Activated naive CD4-positive, alpha-beta T cell treated with anti-CD3 and anti-CD28 coated beads for 36 hours (primary cell): ENCODE measurements at places on chromosomes 6 and 20. TPM values are rescaled to one million over a fixed set of nuclear protein-coding genes. Genes with fewer than 3 reads are reported as not detected.

- H3K4me3 ChIP-seq, result no peak overlapping the region
- no peaks in the 10 kb centered on the region for H3K27me3 ChIP-seq
- H3K27ac ChIP-seq, result no peak overlapping the region
- DNase-seq, result no peak
- no peaks in the 10 kb centered on the region for H3K36me3 ChIP-seq
These were observed 316.6 kb downstream of the RFPL4B start for GRCh38 chr6:112663698-112664097.

DNA sequence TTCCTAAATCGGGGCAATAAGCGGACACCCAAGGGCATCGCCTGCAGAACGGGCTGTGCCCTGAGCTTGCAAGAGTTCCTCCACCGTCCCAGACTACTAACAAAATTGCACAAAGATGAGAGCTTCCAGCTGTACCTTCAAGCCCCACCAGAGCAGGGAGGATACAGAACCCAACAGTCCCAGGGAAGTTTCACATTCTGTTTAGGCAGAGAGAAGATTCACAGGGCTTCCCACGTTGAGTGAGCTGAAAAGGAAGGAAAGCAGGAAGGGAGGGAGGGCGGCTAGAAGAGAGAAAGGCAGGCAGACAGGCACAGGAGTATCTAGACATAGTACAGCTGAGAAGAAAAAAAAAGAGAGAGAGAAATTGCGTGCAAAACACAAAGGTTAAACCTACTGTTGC, 112.6 kb upstream of the AFDN start:
- no peak overlapping the region for H3K27ac ChIP-seq
- DNase-seq, result no peak
- H3K27me3 ChIP-seq, result peaks cover 64% of the 10 kb centered on the region
- peaks cover under 1% of the 10 kb centered on the region for H3K4me1 ChIP-seq

GRCh38 chr6:163738725-163739407, 324.3 kb downstream of the QKI start:
- no peaks in the 10 kb centered on the region for H3K36me3 ChIP-seq
- no peaks in the 10 kb centered on the region for H3K4me1 ChIP-seq
- H3K27me3 ChIP-seq, result peaks cover 2% of the 10 kb centered on the region
- no peak overlapping the region for H3K27ac ChIP-seq
- DNase-seq, result no peak

GRCh38 chr6:167426651-167427050, 101.8 kb downstream of the TTLL2 start:
- H3K4me3 ChIP-seq, result no peak overlapping the region
- DNase-seq, result no peak
- no peak overlapping the region for H3K27ac ChIP-seq
- no peaks in the 10 kb centered on the region for H3K36me3 ChIP-seq

DNA sequence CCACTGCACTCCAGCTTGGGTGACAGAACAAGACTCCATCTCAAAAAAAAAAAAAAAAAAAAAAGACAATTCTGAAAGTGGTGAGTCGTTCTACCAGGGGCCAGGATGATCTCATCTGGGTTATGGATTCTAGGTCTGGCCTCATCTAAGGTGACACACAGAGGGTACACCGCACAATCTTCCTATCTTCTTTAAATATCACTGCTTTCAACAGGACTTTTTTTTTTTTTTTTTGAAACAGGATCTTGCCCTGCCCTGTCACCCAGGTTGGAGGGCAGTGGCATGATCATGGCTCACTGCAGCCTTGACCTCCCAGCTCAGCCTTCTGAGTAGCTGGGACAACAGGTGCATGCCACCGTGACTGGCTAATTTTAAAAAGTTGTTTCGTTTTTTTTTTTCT, 67.7 kb downstream of the SLC16A10 start:
- no peak overlapping the region for H3K27ac ChIP-seq
- H3K4me1 ChIP-seq, result peaks cover 39% of the 10 kb centered on the region
- H3K27me3 ChIP-seq, result no peaks in the 10 kb centered on the region
- H3K36me3 ChIP-seq, result peaks cover 5% of the 10 kb centered on the region
- no peak overlapping the region for H3K4me3 ChIP-seq

- no peak overlapping the region for H3K27ac ChIP-seq
- H3K4me3 ChIP-seq, result no peak overlapping the region
- H3K27me3 ChIP-seq, result no peaks in the 10 kb centered on the region
- no peaks in the 10 kb centered on the region for H3K4me1 ChIP-seq
These were observed 511.8 kb downstream of the LMBRD1 start for GRCh38 chr6:69285054-69285453.

GRCh38 chr6:138527411-138528088, 28.3 kb upstream of the NHSL1 start:
- H3K27ac ChIP-seq, result no peak overlapping the region
- no peak for DNase-seq
- no peaks in the 10 kb centered on the region for H3K36me3 ChIP-seq
- no peak overlapping the region for H3K4me3 ChIP-seq
- peaks cover 3% of the 10 kb centered on the region for H3K27me3 ChIP-seq
- no peaks in the 10 kb centered on the region for H3K4me1 ChIP-seq

GRCh38 chr20:45971675-45972499, at the start of gene ZNF335:
Gene ZNF335 (minus strand): TSS chr20:45972203. CDS start chr20:45971410, 793 bp downstream.
- peak within 1 kb of the TSS; percentile 100 for H3K27ac ChIP-seq
- peak within 1 kb of the TSS; percentile 93 for H3K4me3 ChIP-seq
- peak; percentile 93 for DNase-seq
- H3K4me1 ChIP-seq, result peaks cover 16% of the 10 kb centered on the region

DNA sequence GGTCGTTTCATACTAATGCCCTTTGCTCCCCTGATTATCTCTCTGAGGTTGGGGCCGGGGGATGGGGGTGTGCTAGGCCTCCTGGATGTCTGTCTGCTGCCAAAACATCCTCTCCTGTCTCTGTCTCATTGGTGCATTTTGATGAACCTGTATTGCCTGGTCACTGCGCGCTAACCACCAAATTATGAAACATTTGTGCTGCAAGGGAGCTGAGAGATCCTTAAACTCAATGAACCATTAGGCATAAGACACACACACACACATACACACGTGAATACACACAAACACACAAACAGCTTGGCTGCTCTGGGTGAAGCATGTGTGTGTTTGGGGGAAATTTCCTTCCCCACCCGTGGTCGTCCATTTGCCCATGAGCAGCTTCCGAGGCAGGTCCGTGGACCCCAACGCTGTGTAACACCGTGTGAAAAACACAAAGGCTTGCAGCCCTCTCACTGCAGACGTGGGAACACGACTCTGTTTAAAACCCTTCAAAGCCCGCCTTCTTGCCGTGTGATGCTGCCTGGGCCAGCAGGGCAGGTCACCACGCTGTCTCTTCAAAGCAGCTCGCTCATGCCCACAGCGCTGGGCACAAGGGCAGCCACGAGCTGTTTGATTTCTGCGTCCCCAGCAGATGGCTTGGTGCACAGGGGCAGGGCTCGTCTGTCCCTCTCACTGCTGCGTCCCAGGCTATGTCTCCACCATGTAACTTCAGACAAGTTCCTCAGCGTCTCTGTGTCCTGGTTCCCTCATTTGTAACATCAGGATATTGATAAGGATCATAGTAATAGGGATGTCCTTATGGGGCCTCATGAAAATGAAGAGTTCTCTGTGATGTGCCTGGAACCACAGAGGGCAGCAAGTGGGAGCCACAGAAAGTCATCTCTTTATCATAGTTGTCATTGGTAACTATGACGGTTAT, 96.8 kb downstream of the CDH26 start:
- DNase-seq, result no peak
- H3K36me3 ChIP-seq, result no peaks in the 10 kb centered on the region
- peaks cover 43% of the 10 kb centered on the region for H3K4me1 ChIP-seq

GRCh38 chr6:151870375-151870774, 62.9 kb downstream of the ESR1 start:
- H3K36me3 ChIP-seq, result no peaks in the 10 kb centered on the region
- H3K27ac ChIP-seq, result no peak overlapping the region
- no peaks in the 10 kb centered on the region for H3K4me1 ChIP-seq
- H3K4me3 ChIP-seq, result no peak overlapping the region

- no peak overlapping the region for H3K27ac ChIP-seq
- no peaks in the 10 kb centered on the region for H3K36me3 ChIP-seq
- H3K4me3 ChIP-seq, result no peak overlapping the region
- H3K4me1 ChIP-seq, result no peaks in the 10 kb centered on the region
- H3K27me3 ChIP-seq, result peaks cover 15% of the 10 kb centered on the region
These were observed 65.0 kb upstream of the MOCS1 start for GRCh38 chr6:39999006-39999867.

DNA sequence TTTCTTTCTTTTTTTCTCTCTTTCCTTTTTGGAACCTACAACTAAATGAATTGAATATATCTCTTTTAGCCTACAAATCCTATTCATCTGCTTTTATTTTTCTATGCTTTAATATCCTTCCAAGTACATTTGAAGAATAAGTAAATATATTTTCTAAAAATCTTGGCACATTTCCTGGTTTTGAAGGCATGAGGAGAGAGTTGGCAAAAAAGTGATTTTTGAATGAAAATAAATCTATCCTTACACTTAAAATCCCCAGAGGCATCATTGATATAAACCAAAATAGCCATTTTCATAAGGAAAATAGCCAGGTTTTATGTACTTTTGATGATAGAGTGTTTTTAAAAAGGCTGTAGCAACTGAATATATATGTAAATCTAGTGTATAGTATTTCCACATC, 69.0 kb downstream of the SAMD5 start:
- H3K36me3 ChIP-seq, result no peaks in the 10 kb centered on the region
- no peaks in the 10 kb centered on the region for H3K4me1 ChIP-seq
- H3K27me3 ChIP-seq, result peaks cover 16% of the 10 kb centered on the region
- no peak for DNase-seq
- no peak overlapping the region for H3K27ac ChIP-seq

DNA sequence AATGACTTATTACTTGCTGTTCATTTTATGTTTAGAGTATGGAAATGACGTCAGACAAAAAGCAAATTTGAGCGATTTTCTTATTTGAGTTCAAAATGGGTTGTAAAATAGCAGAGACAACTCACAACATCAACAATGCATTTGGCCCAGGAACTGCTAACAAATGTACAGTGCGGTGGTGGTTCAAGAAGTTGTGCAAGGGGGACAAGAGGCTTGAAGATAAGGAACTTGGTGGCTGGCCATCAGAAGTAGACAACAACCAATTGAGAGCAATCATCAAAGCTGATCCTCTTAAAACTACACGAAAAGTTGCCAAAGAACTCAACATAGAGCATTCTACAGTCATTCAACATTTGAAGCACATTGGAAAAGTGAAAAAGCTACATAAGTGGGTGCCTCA, 43.8 kb downstream of the REV3L start:
- H3K4me1 ChIP-seq, result peaks cover 28% of the 10 kb centered on the region
- H3K27me3 ChIP-seq, result no peaks in the 10 kb centered on the region
- peaks cover 14% of the 10 kb centered on the region for H3K36me3 ChIP-seq
- H3K4me3 ChIP-seq, result no peak overlapping the region
- H3K27ac ChIP-seq, result no peak overlapping the region

DNA sequence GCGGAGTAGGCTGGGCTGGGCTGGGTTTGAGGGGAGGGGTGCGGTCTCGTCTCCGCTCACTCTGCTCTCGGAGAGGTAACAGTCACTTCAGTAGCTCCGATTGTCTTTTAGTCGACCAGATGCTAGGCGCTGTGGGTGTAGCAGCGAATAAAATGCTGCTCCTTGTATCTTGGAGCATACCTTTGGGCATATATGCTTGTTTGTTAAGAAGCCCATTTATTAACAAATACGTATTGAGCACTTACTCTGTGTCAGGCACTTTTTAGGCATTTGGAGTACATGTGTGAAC, 545 bp downstream of the ACTR5 start:
- no peaks in the 10 kb centered on the region for H3K27me3 ChIP-seq
- H3K4me3 ChIP-seq, result peak overlapping the region; percentile 97
- peaks cover 15% of the 10 kb centered on the region for H3K4me1 ChIP-seq
- peak overlapping the region; percentile 82 for H3K27ac ChIP-seq
- peaks cover 8% of the 10 kb centered on the region for H3K36me3 ChIP-seq
- DNase-seq, result peak; percentile 70

- H3K27ac ChIP-seq, result no peak overlapping the region
- no peaks in the 10 kb centered on the region for H3K4me1 ChIP-seq
- no peak overlapping the region for H3K4me3 ChIP-seq
- no peak for DNase-seq
- H3K36me3 ChIP-seq, result no peaks in the 10 kb centered on the region
- H3K27me3 ChIP-seq, result peaks cover 8% of the 10 kb centered on the region
These were observed 67.8 kb downstream of the ENPP1 start for GRCh38 chr6:131875647-131876046.

GRCh38 chr6:106173124-106173879, 87.2 kb downstream of the PRDM1 start:
- no peak for DNase-seq
- H3K27ac ChIP-seq, result no peak overlapping the region
- H3K27me3 ChIP-seq, result no peaks in the 10 kb centered on the region
- H3K4me1 ChIP-seq, result peaks cover 21% of the 10 kb centered on the region
- H3K4me3 ChIP-seq, result no peak overlapping the region

GRCh38 chr20:62186887-62187866, 4.3 kb downstream of the MTG2 start:
- no peaks in the 10 kb centered on the region for H3K27me3 ChIP-seq
- H3K4me1 ChIP-seq, result peaks cover 32% of the 10 kb centered on the region
- no peak overlapping the region for H3K4me3 ChIP-seq
- H3K36me3 ChIP-seq, result peaks cover 12% of the 10 kb centered on the region
- no peak for DNase-seq

- no peak overlapping the region for H3K4me3 ChIP-seq
- H3K27ac ChIP-seq, result no peak overlapping the region
- peak; percentile 39 for DNase-seq
- no peaks in the 10 kb centered on the region for H3K27me3 ChIP-seq
These were observed 168.9 kb upstream of the CENPW start for GRCh38 chr6:126170978-126171382.

DNA sequence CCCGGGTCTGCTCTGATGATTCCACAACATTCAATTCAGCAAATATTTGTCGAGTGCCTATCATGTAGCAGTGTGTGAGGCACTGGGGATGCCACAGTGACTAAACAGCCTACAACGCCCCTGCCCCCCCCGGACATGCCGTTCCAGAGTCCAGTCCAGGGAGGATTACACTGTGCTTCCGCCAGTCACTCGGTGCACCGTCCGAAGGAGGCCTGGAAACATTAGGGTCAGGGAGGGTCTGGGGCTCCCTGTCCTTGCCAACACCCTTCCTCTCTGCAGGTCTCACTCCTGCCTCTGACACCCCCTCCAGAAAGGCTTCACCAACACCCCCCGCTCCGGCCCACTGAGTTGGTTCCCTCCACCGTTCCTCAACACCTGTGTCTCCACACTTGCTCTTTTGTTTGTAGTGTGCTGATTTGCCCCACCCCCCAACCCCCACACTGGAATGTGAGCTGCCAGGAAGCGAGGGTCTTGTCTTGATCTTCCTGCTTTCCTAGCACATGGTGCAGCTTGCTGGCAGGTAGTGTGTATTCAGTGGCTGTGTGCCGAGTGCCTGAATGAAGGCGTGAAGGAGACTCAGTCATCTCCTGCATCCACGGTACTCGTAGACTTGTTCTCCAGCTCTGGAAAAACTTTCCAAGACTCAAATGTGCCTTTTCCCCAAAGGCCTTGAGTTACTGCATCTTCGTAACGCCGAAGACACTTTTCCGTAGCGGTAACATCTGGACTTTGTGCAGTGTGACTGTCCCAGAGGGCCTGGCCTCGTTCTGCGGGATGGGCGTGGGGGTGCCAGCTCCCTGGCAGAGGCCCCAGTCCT, 150.4 kb downstream of the ZDHHC14 start:
- no peaks in the 10 kb centered on the region for H3K36me3 ChIP-seq
- peaks cover 29% of the 10 kb centered on the region for H3K4me1 ChIP-seq
- H3K27me3 ChIP-seq, result peaks cover 3% of the 10 kb centered on the region
- H3K27ac ChIP-seq, result no peak overlapping the region
- no peak overlapping the region for H3K4me3 ChIP-seq

EPB41L2 gene
- 37.7 TPM for total RNA-seq

PDE10A gene
- total RNA-seq, result not detected

TBC1D20 gene
- total RNA-seq, result 16.2 TPM

CCM2L gene
- not detected for total RNA-seq

RIPPLY2 gene
- not detected for total RNA-seq

TGM2 gene
- total RNA-seq, result not detected

FGD2 gene
- 0.25 TPM for total RNA-seq

ANKRD6 gene
- 1.6 TPM for total RNA-seq
